Smooth muscle cell of the brain vasculature (primary cell): ENCODE measurements at places on chromosomes 1 and 21.

GRCh38 chr1:27643600-27644368, 8.8 kb upstream of the FGR start:
- no peak for DNase-seq

- DNase-seq, result no peak
Measured at GRCh38 chr1:226627924-226628611, 79.5 kb downstream of the STUM start.

DNA sequence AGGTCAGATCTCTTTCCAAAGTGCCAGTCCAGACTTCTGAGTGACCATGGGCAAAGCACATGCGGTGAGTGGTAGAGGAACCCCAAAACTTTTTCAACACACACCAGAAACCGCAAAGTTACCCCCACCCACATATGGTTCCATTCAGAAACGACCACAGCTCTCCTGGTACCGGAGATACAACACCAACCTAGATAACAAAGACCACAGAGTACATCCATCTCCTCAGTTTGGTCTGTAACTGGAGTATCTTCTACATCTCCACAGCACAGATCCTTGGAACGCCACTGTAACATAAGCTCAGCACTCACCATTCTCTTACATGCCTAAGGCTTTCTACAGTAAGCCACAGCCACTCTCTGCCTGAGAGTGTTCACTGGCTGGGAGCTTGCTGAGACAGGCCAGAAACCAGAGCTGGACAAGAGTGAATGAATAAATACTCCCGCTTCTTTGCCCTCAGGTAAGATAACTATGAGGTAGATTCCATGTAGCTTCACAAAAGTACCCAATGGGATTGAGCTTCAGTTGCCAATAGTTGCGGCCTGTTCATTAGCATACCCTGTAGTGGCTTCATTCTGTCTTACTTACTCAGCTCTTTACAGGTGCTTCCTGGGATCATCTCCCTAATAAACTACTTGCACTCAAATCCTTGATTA, 81.8 kb downstream of the SMYD3 start:
- no peak for DNase-seq

GRCh38 chr1:108595507-108595906, 35.6 kb downstream of the EEIG2 start:
- DNase-seq, result no peak

- no peak for DNase-seq
Measured at GRCh38 chr1:168135921-168136708, 615 bp downstream of the GPR161 start.

DNA sequence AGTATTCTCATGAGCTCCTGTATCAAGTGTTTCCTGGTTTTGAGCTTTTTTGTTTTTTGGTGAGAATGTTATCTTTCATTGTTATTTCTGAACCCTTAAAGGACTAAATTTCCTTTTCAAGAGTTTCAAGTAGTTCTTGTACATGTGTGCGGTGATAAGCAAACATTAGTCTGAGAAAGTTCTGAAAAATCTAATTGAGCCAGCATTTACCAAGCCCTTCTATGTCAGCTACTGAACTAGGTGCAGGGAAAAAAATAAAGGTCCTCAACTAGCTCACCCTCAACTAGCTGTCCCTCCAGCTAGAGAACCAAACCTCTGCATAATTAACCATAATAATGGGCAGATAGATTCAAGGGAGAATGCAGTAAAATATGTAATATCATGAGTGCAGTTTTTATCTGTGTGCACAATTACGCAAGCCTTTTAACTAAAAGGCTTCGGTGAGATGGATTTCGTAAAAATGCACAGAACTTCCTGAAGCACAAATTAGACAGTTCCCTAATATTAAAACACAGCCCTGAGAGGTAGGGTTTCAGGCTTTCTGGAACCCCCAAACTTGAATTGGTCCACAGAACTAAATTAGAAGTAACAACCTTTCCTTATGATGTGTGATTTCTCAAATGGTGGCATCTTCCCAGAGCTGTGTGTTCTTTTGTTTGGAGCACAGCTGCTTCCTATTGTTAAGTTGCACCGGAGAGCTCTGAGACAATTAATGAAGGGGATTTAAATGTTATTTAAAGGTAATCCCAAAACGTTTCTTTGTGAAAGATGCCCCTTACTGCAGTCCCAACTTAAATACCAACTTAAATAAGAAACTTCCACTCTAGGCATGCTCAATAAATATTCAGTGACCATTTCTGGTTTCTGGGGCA, 165.8 kb downstream of the NFIA start:
- no peak for DNase-seq

DNA sequence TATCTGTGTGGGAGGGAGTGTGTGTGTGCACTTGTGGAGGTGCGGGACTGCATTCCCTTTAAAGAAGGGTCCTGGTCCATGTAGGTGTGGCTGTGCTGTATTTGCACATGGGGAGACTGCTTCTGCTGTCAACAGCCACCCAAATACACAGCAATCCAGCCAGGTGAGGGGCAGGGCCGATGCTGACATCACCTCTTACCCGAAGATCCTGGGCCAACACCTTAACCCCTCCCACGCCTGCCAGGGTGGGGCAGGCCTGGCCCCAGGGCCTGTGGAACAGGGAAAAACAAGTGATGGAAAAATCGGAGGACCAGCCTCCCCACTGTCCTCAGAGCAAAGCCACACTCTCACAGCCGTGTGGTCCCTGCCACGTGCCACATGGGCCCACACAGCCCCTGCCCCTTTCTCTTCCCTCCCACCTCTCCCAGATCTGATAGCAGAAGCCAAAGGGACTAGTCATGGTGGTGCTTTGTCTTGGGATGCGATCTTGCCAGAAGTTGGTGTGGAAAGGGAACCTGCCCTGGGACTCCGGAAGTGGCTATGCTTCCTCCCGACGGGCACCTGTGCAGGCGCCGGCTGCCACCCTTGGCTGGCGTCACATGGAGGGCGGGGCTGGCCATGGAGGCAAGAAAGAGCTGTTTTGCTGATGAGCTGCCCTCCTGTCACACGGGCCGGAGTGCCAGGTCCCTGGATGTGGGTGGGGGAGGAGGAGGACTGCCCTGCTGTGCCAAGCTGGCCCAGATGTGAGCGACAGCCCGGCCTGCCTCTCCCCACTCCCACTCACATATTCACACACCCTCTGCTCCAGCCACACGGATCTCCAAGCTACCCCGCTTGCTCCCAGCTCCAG, 7.8 kb upstream of the CASZ1 start:
- DNase-seq, result no peak

DNA sequence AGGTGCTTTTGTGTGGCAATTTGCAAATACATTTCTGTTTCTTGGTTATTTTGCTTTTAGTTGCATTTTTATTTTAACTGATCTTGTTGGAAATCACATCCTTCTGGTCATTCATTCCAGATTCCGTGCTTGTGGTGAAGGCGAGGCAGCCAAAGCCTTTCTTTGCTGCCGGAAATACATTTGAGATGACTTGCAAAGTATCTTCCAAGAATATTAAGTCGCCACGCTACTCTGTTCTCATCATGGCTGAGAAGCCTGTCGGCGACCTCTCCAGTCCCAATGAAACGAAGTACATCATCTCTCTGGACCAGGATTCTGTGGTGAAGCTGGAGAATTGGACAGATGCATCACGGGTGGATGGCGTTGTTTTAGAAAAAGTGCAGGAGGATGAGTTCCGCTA, 34.8 kb upstream of the CD101 start:
- DNase-seq, result no peak

GRCh38 chr1:171801487-171801891, 20.0 kb downstream of the METTL13 start:
- no peak for DNase-seq

- DNase-seq, result no peak
Measured at GRCh38 chr21:43020771-43021170, 46.4 kb downstream of the PKNOX1 start.
